Posterior cingulate gyrus (tissue), 11 donors: ENCODE measurements at places on chromosomes 1 and 21.

DNA sequence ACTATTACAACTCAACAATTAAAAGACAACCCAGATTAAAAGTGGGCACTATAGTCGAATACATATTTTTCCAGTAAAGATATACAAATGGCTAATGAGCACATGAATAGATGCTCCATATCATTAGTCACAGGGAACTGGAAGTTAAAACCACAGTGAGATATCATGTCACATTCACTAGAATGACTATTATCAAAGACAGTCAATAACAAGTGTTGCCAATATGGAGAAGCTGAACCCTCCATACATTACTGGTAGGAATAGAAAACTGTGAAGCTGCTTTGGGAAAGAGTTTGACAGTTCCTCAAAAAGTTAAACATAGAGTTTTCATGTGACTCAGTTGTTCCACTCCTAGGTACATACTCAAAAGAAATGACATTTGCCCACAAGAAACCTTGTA lies 30.6 kb upstream of the MRPS6 start:
- DNase-seq = no peak

DNA sequence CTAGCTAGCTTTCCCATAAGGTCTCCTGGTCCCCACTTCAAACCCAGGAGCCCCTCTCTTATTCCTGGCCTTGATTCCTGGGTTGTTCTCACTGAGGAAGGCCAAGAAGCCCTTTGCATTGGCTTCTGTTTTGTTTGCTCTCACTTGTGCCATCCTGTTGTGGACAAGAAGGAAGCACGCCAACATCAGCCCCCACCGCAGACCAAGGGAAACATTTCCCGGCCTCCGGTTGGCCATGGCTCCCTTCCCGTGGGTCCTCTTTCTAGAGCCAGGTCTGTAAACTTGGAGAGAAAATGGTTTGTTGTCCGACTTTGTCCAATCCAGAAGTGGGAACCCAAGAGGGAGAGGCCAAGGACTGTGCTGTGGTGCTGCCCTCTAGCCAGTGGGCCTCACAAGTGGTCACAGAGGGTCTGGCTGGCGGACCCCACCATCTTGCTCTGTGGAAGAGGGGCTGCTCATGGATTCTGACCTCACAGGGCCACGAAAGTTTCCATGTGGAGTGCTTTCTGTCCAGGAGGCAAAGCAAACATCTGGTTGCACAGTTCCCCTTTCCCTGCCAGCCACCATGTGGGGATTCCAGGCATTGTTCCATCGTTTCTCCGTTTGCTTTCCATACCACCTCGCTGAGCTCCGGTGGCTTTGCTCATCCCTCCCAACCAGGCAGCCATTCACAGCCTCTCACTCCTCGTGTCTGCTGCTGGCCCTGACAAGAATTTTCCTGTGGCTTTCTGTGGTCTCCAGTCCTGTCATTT lies 18.9 kb upstream of the TENT5C start:
- no peak for DNase-seq

- DNase-seq = no peak
Measured at GRCh38 chr1:227948493-227949260, 945 bp upstream of the WNT9A start.

DNA sequence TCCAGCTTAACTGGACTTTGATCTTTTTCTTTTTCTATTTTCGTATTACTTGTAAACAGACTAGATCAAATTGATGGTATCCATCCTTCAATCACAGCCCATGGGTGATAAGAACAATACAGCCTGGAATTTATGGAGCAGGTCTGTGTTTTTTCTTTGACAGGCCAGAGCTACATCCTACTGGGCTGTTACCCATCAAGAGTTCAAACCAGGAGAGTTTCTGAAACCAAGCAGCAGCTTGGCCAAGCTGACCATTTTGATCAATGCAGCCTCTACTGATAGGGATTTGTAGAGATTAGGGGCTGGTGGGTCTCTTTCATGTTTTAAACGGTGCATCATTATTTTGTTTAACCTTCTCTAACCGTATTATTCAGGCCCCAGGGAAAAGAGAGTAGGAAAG lies 24.3 kb upstream of the CCDC190 start:
- DNase-seq = no peak

DNA sequence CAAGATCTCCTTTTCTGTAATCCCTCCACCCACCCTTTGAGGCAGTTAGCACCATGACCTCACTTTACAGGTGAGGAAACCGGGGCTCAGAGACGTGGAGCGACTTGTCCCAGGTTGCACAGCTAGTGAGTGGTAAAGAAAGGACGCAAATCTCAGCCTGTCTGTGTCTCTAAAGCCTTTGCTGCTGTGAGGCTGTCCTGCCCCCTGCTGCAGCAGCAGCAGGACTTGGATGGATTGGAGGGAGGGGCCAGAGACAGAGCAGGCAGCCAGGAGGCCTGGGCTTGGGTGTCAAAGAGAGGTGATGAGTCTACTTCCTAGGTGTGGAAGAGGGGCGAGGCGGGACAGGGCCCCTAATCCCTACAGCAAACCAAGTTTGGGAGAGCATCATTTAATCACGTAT lies 69.6 kb downstream of the PTPRU start:
- no peak for DNase-seq

GRCh38 chr1:54995835-54996234 lies 2.9 kb upstream of the BSND start:
- DNase-seq = no peak

- DNase-seq = no peak
Measured at GRCh38 chr1:109218516-109218915, 4.8 kb downstream of the SARS1 start.

GRCh38 chr1:119653839-119654170 lies 5.7 kb upstream of the ZNF697 start:
- DNase-seq = no peak

GRCh38 chr1:24896176-24896575 lies 33.9 kb downstream of the RUNX3 start:
- DNase-seq = no peak

GRCh38 chr21:45786660-45787059 lies 143.1 kb downstream of the PCBP3 start:
- DNase-seq = no peak
